Activated CD4-positive, alpha-beta T cell treated with anti-CD3 and anti-CD28 coated beads, Interleukin-2, amount 50 U/mL, for 24 hours (primary cell): ENCODE measurements at places on chromosomes 7 and 10.

DNA sequence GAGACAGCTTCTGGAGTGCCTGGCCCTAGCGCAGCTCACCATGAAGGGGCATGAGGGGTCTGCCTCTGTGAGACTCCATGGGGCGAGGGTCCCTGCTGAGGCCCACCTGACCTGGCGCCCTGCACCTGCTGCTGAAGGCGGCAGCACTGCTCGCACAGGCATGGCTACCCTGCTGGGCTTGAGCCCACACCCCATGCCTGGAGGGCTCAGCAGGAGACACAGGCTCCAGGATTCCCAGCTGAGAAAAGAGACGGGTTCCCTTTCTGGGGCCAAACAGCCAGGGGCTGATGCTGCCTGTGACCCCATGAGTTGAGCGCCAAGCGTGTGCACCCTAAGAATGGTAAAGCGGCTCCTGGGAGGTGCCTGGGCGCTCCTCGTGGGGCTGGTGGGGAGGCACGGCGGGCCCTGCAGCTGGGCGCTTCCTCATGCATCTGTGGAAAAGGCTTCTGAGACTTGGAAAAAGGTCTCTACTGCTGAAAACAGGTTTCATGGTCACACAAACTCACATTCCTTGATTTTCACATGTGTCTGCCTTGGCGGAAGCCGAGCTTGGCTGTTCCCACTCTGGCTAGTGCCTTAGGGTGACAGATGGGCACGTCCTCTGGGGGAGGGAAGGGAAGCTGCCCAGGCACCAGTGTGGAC, 233.4 kb downstream of the ZMYND11 start:
- DNase-seq, result no peak

GRCh38 chr10:96656198-96656577, 64.1 kb downstream of the PIK3AP1 start:
- no peak for DNase-seq

DNA sequence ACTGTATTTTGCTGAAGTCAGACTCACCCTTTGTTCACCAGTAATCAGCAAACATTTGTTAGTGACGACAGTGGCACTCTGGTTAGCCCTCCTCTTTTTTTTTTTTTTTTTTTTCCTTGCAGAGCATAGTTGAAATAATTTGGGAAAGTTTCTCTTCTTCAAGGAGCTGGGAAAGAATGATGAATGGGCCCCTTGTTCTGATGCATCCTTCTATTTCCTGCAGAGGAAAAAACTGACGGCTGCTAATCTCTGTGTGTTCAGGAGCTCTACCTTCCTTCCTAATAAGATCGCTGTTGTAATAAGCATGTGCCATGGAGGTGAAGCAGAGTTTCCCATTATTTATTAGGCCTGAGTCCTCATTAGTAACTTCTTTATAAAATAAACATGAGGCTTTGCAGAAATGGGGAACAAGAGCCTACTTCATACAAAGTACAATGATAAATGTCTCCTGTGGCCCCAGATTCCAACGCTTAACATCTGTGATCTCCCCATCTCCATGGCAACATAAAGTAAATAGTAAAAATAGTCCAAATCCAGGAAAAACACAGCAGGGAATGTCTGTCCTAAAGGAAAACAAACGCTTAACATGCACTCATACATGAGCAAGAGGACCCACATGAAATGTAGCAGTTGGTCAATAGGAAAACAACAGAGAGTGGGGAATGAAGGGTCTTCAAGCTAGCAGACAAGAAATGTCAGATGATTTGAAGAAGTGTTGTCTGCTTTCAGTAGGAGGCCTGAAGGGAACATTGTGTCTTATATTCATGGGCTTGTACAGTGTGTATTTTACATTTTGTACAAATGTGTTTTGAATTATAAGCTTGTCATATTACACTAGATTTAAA, 59.1 kb upstream of the CALD1 start:
- no peak for DNase-seq

GRCh38 chr10:11098666-11099065, 81.0 kb downstream of the CELF2 start:
- DNase-seq, result no peak

GRCh38 chr7:3897430-3898372, 596.6 kb downstream of the SDK1 start:
- DNase-seq, result peak; percentile 20

DNA sequence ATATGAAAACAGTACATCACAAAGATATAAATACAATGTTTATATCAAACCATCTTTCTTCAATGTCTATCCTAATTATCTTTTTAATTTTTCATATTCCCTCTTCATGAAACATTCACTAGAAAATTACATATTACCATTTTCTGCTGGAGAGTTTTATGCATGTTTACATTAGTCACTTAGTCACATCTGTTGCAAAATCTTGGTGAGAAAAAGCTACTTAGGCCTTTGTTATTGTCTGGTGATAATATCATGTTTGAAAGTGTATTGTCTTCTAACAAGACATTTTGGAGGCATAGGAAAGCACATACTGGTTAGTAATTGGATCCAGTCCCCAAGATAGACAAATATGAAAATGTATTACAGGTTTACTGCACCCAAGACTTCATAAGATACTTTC, 163.6 kb downstream of the GNAI1 start:
- DNase-seq, result no peak

- DNase-seq, result no peak
Observed at GRCh38 chr7:55193245-55193644, 171.9 kb upstream of the LANCL2 start.

DNA sequence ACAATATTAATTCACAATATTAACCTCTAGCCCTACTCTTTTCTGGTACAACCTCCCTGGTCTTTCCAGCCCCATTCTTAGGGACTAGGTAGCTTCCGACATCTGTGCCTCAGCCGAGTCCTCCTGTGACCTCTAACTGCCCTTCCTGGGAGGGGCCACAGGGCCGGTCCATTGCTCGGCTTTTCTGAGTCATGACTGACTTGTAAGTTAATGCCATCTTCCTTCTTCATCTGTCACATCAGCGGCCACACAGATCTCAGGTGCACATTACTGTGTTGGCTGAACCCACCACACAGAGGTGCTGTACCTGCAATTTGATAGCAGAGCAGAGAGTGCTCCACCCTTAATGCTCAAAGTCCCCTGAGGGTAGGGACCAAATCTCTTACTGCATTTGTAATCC, 4.1 kb upstream of the CPA4 start:
- no peak for DNase-seq
